Activated gamma-delta T cell (primary cell): ENCODE measurements at places on chromosomes 6 and 20.

GRCh38 chr20:61764471-61765025 is 301.1 kb downstream of the TAF4 start:
- no peak for DNase-seq

DNA sequence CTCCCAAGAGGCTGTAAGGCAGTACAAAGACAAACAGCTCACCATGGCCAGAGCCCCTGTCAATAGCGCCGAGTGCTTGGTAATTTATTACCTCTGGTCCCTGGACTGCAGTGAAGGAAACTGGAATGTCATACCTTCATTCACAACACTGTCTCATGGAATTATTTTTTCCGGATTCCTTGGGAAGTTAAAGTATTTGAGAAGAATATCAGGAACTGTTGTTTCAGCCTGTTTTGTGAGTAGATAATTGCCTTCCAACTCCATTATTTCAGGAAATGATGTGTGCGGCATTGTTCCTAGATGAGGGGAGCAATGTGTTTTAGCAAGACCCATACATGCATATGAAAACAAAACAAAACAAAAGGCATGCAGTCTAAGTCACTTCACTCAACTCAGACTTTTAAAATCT is 64.0 kb downstream of the BLOC1S5 start:
- DNase-seq, result no peak

- DNase-seq, result no peak
These were observed 4.0 kb downstream of the HIVEP2 start for GRCh38 chr6:142941018-142941417.

- DNase-seq, result no peak
These were observed 30.1 kb downstream of the CDS2 start for GRCh38 chr20:5156675-5157448.

GRCh38 chr6:33787346-33787953 is 1.5 kb downstream of the LEMD2 start:
- no peak for DNase-seq

DNA sequence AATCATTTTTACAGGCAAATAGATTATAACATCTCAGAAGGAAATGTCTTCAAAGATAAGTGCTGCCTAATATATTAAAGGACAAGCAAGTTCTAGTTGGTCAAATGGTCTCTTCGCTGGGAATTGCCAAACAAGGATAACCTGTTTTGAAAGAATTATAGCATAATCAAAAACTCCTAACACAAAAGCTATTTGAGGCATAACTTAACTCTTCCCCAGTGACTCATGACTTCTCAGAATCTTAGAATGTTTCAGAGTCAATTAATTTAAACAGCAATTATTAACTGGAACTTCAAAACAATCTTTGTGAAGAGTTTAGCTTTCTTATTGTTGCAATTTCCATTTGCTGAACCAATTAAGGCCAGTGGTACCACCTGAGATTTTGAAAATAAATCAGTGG is 126.6 kb downstream of the MTFR2 start:
- DNase-seq, result no peak

- no peak for DNase-seq
These were observed 166.5 kb downstream of the GMDS start for GRCh38 chr6:2078888-2079287.

GRCh38 chr6:133610227-133610840 is 278.6 kb upstream of the TCF21 start:
- no peak for DNase-seq

- DNase-seq, result no peak
These were observed 51.7 kb downstream of the CTNNBL1 start for GRCh38 chr20:37745553-37745952.

DNA sequence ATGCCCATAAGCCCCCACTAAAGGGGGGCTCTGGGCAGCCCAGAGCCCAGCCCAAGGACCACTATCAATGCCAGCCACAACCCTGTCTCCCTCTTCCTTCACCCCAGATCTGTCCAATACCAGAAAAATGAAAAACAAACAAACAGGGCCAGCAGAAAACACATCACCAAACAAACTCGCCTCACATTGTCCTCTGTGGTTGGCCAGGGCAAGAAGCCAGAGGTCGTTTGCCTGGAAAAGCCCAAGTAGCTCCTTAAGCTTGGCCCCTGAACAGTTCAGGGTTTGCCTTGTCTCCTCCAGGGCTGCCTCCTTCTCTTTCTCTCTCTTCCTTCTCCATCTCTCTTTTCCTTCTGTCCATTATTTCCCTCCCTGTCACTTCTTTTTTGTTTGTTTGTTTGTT is 10.1 kb upstream of the SCUBE3 start:
- DNase-seq, result no peak

- no peak for DNase-seq
These were observed 269.1 kb downstream of the PHF3 start for GRCh38 chr6:63904650-63905248.

- DNase-seq, result no peak
These were observed 186.3 kb downstream of the PLCB4 start for GRCh38 chr20:9255171-9255570.

DNA sequence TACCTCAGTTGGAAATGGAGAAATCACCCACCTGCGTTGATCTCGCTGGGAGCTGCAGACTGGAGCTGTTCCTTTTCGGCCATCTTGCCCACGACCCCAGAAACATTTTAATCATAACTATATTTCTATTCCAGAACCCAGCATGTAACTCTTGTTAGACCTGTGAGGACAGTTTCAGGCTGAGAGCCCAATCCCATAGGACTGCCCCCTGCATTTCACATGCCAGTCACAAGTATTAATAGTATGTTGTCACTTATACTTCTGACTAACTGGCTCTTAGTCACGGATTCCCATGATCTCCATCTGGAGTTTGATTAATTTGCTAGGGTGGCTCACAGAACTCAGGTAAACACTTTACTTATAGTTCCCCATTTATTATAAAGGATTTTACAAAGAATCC is 96.0 kb upstream of the PRND start:
- DNase-seq, result no peak

- no peak for DNase-seq
These were observed 82.8 kb upstream of the HDAC2 start for GRCh38 chr6:114053791-114054190.

DNA sequence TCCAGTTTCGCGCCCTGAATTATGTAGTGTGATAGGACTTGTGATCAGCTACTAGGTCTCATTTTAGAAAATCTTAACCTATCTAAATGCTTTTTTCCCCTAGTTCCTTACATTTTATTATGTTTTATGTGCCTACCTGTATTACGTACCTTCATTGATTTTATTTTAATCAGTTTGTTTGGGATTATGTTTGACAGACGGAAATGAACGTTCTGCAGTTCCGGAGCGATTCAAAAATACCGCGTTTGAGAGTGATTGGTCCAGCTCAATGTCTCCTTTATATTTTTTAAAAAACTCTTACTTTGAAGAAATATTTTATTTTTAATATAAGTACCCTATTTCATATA is 114.3 kb upstream of the BTN3A2 start:
- no peak for DNase-seq

DNA sequence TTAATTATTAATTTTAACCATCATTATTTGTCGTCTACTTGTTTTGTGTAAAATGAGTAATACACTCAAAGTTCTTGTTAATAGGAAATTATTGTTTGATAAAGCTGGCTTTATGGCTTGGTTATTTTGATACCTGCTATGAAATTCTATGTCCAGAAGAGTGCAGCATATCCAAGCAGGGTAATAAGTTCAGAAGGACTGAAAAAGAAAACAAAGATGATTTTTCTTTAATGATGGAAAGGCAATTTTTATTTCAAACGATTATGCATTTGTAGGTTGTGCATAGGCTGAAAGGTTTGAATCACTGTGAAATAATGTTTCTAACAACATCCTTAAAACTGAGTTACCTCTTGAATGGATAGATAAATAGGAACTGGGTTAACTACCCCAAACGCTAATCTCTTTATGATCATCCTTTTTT is 1.4 kb upstream of the MAN1A1 start:
- DNase-seq, result no peak

DNA sequence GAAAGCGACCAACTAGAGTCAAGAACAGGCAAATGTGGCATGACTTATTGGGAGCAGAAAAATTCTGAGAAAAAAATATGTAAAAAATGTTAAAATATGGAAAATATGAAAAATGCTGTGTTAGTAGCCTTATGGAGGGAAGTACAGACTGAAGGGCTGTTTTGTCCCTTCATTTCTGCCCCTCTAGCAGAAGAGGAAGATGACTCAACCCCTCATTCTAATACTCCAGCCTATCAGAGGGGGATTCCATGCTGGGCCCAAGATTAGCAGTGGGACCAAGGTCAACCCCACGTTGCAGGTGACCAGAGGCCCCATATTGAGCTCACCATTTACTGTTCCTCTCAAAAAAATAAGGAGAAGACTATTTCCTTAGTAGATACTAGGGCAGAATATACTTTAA is 8.4 kb downstream of the MUC21 start:
- DNase-seq, result no peak

DNA sequence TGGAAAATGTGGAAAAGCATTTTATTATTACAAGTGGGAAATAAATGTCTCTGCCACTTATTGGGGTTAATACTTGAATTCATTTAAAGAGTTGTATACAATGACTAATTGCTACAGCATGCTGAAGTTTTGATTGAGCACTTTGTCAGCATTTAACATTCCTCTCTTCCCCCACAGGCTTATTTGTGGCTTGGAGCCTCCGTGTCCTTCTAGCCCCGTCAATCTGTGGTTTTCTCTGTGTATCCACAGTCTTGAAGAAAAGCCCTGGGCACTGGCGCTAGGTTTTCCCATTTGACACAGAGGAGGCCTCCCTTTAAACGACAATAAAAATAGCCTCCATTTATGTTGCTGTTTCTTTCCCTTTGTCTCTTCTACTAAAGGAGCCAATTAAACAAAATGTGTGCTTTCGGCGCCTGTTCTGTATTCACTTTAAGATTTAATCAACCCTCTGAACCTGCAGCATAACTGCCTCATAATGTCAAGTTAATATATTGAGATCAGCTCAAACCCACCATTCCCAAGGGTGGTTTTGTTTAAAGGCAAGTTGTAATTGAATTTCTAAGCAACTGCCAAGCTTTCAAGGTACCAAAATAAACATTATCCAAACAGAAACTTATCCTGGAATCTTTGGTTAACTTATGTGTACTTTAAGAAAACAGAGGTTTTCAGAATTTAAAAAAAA is 326.6 kb upstream of the RNF24 start:
- DNase-seq, result no peak

DNA sequence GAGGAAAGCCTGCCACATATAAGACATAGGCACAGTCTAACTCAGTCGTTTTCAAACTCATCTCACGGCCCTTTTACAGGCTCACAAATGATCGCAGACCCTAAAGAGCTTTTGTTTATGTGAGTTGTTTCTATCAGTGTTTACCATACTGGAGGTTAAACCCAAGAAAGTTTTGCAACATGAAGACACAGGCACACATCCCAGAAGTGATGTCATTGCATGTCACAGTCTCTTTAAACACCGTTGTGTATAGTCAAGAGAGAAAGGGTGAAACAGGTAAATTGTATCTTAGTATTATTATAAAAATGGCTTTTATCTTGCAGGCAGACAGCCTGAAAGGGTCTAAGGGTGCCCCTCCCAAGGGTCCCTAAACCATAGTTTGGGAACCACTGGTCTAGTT is 96.7 kb downstream of the BACH2 start:
- no peak for DNase-seq

DNA sequence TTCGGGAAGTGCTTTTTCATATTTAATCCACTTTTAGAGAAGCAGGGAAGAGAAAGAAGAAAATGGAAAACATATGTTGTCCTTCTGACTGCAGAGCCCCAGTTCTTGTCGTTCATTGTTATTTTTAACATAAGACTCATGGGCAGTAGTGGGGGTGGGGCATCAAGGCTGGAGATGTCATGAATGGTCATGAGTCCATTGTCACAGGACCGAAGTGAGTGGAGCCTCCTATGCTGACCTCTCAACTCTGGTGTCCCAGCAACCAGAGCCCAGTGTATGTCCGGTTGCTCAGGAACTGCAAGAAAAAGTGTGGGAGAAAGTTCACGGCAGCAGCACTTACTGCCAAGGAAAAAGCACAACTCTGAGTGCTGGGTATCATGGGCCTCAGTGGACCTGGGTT is 108.6 kb downstream of the BANF2 start:
- DNase-seq, result no peak

- DNase-seq, result no peak
These were observed 717.6 kb upstream of the MAP3K7 start for GRCh38 chr6:91304521-91304920.

DNA sequence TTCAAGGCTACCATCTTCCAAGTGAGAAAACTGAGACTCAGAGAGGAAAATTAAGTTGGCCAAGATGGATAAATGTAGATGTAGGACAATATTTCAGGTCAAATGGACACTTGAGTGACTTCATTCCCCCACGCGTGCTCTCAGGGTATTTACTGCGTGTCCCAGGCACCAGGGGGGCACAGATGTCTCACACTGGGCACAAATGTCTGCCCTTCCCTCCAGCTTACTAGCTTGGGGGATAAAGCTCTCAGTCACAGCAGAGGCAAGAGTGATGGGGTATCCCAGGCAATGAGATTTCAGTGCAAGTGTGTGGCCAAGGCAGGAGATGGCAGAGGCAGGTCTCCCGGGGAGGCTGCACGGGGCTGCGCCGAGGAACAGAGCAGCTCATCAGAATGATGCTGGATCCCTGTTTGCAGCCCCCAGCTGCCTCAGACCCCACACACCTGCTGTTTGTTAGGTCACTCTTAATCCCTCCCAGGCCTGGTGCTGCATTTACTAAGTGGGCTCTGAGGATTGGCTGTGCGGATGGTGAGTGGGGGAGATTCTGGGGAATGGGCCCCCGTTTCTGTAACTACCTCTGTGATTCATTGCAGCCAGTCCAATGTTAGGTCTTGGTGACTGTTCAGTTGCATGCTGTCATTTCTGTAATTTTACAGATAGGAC is 44.1 kb downstream of the PTK7 start:
- DNase-seq, result no peak

GRCh38 chr6:164006459-164006858 is 591.9 kb downstream of the QKI start:
- DNase-seq, result no peak

GRCh38 chr6:159249752-159250151 is 80.6 kb downstream of the FNDC1 start:
- no peak for DNase-seq

GRCh38 chr20:18056174-18057100 is 1.3 kb downstream of the OVOL2 start:
- no peak for DNase-seq

DNA sequence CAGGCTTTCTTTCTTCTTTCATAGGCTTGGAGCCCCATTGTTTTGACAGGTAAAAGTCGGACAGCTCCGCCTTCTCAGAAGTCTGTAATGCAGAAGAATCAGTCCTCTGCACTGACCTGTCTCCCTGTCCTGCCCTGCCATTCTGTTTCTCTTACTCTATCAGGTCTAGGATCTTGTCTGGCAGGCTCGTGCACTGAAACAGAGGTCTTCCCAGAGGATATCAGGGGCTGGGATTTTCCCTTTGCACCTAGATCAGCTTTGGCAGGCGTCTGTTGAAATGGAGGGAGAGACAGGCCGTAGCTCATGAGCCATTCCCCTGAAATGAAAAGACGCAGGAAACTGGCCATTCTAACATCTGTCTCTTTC is 25.0 kb downstream of the KIF3B start:
- DNase-seq, result no peak

- no peak for DNase-seq
These were observed 263.0 kb upstream of the JAG1 start for GRCh38 chr20:10936786-10937185.

- DNase-seq, result no peak
These were observed 21.1 kb upstream of the TMEM181 start for GRCh38 chr6:158538741-158539140.

GRCh38 chr20:1820138-1821079 is 74.8 kb upstream of the SIRPA start:
- DNase-seq, result no peak

GRCh38 chr20:32483351-32484224 is 101.5 kb downstream of the NOL4L start:
- DNase-seq, result peak; percentile 71
